ENCODE measurements at places on chromosomes 12 and 14.
A peak's percentile ranks its signal among the peaks of the same experiment; 100 is the strongest.

DNA sequence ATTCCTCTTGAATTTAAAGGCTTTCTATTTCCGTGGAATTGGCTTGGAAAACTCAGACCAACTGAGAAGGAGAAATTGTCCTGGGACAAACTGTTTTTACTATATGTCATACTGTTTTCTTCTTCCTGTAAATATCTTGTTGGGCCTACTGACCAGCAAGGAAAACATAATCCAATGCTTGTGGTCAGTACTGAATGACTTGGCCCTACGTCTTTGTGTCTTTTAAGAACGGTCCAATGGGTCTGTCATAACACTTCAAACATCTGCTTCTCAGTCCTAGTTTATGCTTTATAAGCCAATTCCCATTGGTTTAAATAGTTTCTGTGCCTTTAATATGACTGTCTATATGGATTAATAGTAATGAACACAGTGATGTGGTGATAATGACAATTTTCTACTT is 248.5 kb upstream of the DDHD1 start:
- DNase-seq = no peak

GRCh38 chr12:44589697-44590096 is 286.4 kb downstream of the NELL2 start:
- DNase-seq = no peak

DNA sequence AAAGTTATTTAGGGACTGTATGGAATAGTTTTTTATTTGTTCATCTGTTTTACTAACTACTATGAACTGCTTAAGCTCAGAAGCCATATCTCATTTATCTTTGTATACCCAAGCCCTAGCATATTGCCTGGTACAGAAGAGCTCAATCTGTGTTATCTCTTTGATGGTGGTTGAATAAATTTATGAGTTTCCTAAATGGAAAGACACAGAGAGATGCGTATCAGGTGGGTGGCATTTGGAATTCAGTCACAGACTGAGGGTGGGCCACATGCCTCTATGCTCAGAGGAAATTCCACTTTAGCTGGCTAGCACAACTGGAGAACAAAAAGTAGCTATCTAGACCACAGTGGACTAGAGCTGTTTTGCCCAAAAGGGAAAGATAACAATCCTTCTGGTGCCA is 145.5 kb downstream of the SLC6A15 start:
- DNase-seq = no peak

DNA sequence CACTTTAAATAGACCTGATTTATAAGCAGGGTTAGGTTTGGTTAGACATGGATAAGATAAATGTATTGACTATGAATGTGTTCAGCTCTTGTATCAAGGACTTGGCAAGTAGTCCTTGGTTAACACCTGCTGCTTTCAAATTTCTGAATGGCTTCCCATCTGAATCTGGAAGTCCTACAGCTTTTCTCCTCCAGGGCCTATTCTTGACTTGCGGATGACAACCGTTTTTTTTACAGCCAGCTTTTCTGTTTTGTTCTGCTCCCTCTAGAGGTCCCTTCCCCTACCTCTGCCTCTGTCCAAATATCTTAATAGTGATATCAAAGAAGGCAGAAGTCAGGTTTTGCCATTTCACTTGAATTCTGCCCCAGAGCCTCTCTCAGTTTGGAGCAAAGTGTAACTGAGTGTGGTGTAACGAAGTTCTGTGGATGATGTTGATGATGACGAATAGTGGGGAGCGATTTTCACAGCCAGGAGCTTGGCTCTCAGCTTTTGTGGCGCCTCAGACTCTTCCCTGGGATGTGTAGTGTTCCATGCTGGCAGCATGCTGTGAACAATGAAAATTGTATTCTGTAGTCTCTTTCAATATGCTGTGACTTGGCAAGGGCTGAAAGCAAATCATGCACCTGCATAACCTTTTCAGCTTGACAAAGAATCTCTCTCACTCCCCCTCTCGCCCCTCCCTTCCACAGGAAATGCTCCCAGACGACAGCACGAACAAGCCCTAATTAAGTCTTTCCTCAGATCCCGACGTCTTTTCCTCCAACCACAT is 5.0 kb upstream of the SLC4A8 start:
- DNase-seq = peak; percentile 55

DNA sequence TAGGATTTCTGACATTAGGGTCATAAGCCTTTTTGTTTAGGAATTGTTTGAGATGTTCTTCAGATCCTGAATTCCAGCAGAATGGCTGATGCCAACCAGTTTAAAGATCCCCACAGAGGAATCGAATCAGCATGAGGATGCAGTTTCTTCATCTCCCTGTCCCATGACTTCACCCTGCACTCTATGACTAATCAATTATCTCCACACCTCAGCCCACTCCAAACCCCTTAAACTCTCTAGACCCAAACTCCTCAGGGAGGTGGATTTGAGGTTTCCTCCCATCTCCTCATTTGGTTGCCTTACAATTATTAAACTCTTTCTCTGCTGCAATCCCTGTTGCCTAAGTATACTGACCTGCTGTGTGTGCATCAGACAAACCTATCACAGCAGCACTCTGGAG is 86.5 kb upstream of the CRY1 start:
- no peak for DNase-seq

GRCh38 chr12:131894981-131895639 is 688 bp downstream of the ULK1 start:
- no peak for DNase-seq

DNA sequence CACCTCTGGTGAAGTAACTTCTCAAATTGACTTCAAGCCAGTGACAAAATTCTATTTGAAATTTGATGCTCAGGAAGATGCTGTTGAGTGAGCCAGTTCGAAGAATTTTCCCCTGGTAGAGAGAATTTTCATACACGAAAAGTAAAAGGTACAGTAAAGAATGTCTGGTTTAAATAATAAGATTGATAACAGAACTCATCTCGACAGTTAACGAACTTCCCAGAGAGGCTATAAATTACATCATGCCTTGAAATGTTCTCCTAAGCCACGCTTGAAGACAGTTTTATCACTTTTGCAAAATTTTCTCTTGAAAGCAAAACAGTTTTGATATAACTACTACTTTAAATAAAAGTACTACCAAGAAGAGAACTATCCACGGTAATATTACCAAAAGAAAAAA is 14.4 kb upstream of the OR11G2 start:
- no peak for DNase-seq

DNA sequence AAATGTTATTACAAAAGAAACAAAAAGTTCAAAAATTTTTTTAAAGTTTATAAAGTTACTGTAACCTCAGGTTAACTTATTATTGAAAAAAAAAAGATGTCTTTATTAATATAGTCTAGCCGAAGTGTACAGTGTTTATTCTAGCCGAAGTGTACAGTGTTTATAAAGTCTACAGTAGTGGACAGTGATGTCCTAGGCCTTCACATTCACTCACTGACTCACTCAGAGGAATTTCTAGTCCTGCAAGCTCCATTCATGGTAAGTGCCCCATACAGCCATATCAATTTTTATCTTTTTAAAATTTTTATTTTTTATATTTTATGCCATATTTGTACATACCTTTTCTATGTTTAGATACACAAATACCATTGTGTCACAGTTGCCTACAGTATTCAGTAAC is 10.4 kb downstream of the ATG2B start:
- no peak for DNase-seq

GRCh38 chr12:108611884-108612415 is 14.1 kb upstream of the TMEM119 start:
- no peak for DNase-seq

Data from hematopoietic multipotent progenitor cell (in vitro differentiated cells).